IMR-90 (cell line): ENCODE measurements at places on chromosomes 7 and 10.
A peak's percentile ranks its signal among the peaks of the same experiment; 100 is the strongest.

DNA sequence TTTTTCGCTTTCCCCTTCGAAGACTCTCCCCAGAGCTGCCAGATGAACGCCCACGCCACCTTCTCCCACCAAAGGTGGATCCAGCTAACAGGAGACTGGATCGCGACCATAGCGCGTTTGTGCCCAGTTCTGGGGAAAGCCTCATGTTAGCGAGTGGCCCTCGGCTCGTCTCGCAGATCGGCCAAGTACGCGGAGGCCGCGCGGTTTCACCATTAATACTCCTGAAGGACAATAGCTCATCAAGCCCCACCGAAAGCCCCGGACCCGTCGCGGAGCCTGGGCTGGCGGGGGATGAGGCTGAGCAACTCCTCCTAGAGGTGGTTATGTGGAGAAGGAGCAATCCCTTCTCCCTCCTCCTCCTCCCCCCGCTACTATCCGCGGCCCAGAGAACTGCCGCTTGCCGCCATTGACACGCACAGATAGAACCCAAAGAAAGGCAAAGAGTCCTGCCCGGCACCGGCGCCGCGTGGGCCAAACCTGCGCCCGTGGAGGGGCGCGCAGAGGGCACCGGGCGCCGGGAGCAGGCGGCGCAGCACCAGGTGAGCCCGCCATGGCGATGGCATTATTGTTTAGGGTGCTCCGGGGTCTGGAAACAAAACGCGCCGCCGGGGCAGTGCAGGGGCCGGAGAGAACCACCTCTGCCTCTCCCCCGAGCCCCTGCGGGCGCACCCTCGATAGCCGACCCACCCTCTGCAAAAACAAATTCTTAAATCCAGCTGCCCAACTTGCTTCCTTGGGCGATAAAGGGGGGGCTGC lies at the start of gene MACROH2A2:
Gene MACROH2A2, plus strand, starts transcription at position 385 of the 756 bp plus-strand sequence. CDS start 22,813 bp downstream, outside the sequence.
- DNase-seq, result peak; percentile 66

DNA sequence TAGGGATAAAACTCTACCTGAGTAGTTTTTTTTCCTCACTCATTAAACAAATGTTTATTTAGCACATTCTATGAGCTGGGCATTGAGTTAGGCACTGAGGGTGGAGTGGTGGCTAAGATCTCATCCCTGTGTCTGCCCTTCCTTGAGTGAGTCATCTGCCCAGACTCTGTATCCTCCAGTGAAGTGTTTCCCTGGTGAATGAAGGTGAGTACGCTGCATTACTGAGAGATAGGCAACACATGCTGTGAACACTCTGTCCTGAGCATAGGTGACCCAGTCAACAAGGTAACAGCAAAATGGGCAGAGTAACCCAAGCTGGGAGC lies 5.8 kb downstream of the PITX3 start:
- DNase-seq, result peak; percentile 28

GRCh38 chr10:130128062-130128781 lies 8.0 kb upstream of the GLRX3 start:
- no peak for DNase-seq

- no peak for DNase-seq
These were observed 149.4 kb upstream of the PFKP start for GRCh38 chr10:2917926-2918325.

- DNase-seq, result no peak
These were observed 736 bp downstream of the SHH start for GRCh38 chr7:155811560-155811894.

DNA sequence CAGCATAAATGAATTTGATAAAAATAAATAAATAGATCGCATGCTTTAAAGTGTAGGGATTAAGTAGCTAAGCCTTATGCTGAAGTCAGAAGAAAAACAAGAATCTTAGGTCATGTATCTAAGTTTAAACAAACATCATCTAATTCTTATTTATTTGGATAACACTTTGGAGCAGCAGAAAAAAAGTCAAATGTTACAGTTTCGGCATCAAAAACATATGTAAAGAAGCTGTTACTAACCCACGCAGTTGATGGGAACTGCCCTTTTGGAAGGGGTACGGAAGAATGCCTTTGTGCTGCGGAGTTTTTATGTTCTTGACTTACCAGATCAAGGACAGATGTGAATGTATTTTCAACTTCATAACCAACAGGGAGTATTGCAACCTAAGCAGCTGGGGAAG lies 37.3 kb upstream of the HABP2 start:
- no peak for DNase-seq

- DNase-seq, result peak; percentile 61
These were observed 77.1 kb upstream of the DUSP5 start for GRCh38 chr10:110420401-110421193.

DNA sequence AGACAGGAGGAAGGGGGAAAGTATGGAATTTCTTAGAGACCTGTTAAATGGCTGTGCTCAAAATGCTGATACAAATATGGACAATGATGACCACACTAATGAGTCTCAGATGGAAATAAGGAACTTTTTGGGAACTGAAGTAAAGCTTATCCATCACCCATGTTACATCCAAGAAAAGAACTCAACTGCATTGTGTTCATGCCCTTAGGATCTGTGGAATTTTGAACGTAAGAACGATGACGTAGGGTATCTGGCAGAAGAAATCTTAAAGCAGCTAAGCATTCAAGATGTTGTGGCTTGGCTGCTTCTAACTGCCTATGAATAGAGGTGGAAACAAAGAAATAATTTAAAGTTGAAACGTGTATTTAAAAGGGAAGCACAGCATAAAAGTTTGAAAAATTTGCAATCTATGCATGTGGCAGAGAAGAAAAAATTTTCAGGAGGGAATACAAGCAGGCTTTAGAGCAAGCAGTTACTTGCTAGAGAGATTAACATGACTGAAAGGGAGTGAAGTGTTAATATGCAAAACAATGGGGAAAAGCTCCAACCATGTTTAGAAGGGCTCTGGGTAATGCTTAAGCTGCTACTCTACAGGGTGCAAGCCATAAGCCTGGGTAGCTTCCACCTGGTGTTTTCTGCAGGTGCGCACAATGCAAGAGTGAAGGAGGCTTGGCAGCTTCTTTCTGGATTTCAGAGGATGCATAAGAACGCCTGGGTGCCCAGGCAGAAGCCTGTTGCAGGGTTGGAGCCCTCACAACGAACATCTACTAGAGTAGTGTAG lies 499.7 kb upstream of the SEMA3D start:
- no peak for DNase-seq

DNA sequence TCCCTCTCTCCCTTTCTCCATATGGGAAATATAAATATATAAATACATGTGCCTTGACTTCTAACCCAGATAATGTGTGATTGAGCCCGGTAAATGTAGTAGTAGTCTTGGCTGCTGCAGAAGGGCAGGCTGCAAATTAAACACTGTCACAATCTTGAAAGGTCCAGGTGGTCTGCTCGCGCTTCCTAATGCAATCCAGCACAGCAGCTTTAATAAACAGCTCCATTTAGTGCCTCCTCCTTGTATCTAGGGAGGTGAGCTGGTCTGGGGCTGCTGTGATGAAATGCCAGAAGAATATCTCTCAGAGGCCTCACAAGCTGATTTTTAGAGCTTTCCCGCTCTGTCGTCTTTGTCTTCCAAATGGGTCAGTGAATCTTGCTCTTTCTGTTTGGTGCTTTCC lies 782 bp downstream of the POU6F2 start:
- no peak for DNase-seq

DNA sequence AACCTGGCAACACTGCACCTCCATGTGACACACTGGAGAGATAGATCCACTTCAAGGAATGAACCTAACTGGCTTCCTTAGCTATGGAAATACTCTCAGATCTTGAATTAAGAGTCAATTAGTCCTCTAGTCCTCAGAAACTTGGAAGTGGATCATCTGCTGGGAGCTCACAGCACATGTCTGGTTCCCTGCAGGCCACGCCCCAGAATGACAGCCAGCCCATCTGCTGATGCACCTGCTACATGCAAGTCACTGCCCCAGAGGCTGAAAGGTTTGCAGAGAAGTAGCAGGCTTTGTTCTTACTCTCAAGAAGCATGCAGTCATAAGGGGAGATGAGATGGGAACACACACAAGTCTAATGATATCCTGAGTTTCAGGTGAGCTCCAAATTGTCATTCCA lies 275.9 kb downstream of the SKAP2 start:
- DNase-seq, result no peak

DNA sequence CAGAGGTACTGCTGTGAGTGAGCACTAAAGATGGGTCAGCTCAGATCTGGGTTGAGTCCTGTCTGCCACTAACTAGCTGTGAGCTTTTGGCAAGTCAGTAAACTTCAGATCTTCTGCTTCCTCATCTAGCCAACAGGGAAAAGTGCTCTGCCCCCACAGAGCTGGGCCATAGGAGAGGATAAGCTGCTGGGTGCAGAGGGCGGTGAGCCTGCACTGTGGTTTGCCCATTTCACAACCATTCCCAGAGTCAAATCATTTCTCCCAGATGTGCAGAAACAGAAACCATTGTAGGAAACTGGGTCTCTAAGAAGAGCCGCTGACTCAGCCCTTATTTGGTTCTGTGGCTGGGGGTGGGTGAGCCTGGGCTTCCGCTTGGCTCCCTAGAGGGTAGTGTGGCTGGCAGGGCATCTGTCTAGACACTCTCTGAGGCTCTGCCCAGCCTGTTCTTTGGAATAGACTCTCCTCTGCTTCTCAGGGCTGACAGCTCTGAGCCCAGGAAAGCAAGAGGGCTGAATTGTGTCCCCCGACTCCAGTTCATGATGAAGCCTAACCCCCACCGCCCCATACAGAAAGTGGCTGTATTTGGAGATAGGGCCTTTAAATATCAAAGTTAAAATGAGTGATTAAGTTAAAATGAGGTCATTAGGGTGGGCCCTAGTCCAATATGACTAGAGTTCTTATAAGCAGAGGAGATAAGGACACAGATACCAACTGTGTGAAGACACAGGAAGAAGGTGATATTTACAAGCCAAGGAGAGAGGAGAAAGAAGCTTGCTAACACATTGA lies 29.5 kb upstream of the ARHGAP22 start:
- DNase-seq, result peak; percentile 69

DNA sequence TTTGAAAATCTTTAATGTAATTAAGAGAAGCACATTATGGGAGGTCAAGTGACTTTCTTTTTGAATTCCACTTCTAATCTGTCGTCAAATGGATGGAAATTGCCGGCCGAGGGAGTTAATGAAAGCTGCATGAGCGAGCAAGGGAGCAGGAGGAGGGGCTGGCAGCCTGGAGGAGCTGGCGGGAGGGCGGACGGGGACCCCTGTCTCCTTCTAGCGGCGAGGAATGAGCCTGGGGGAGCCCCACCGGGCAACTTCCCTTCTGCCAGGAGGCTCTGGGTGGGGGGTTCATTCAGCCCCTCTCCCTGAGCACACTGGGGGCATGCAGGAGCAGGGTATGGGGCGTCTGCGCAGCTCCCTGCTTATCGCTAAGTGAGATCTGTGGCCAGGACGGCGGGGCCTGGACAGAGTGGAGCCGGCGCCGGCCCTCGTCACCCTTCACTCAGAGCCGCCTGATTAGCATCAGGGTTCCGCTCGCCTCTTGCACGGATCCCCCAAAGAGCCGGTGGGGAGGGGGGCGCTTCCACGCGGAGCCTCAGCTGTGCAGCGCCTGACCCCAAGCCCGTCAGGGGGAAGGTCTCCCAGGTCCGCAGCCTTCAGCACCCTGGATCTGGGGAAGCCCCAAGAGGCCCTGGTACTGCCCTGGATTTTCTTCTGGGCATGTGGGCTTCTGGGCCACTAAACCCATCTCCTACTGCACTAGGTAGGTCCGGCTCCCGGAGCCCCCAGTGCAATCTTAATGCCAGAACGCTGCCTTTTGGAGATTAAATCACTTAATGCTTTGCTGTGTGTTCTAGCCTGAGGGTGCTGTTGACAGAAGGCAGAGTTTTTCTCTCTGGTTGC lies 680.8 kb downstream of the LRMDA start:
- no peak for DNase-seq

GRCh38 chr7:125516194-125516593 lies 586.6 kb upstream of the POT1 start:
- DNase-seq, result no peak

DNA sequence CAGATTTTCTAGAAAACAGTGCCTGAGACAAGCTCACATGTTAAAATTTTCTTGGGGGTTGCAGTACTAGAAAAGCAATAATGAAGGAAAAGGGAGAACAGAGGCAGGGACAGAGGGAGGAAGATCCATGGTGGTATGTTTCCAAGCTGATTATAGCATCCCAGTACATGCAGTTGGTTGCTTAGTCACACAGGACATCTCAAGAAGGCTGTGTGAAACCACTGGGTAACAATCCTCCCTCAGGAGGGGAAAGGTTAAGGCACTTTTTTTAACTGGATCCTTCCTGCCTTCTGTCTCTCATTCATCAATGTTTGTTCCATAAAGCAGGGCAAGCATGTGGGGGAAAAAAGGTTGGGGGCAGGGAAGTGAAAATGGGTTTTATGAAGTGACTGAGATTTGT lies 6.1 kb upstream of the IMMP2L start:
- DNase-seq, result no peak

- no peak for DNase-seq
These were observed 21.9 kb downstream of the LRRC17 start for GRCh38 chr7:102934701-102935100.

- no peak for DNase-seq
These were observed 85.8 kb downstream of the CALN1 start for GRCh38 chr7:72326365-72326764.

DNA sequence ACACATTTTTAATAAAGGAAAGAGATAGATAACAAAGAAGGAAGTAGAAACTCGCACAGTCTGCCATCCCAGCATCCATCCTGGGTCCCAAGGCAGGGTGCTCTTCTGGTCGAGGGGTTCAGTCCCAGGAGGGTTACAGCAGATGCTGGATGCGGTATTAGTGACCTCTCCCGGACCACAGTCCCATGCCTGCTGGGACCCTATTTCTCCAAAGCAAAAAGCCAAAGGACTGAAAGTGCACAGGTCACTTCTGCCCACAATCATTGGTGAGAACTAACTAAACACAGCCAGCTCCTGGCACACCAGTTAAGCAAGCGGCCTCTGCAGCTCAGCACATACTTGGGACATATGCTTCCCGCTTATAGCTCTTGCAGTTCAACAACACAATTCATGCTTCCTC lies 96.1 kb upstream of the HABP2 start:
- no peak for DNase-seq

DNA sequence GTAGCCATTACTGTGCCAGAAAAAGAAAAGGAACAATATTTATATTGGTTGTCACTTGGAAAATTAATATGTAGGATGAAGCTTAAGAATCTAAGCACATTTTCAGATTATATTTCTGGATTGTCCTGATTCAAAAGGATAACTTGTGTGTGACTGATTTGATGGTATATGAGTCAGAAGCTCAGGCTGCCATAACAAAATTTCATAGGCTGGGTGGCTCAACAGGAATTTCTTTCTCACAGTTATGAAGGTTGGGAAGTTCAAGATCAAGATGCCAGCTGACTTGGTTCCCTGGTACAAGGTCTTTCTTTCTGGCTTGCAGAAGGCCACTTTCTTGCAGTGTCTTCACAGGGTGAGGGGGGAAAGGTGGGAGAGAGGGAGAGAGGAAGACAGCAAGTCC lies 108.5 kb downstream of the ST7 start:
- peak; percentile 80 for DNase-seq

DNA sequence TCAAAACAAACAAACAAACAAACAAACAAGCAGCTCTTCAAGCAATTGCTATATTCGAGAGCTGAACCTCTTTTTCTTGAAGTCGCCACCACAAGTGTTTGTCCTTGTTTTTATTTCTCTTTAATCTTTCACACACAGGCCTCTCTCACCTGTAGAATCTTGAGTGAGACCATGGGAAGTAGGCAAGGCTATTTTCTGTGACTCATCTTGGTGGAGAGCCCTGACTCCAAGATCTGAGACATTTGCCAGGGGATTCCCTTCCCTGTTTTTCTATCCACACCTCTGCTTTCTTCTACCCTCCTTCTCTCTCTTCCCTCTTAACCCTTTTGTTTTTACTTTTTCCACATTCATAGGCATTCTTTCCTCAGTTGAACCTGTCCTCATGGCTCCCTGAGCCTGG lies 8.0 kb upstream of the TAS2R60 start:
- no peak for DNase-seq
